ENCODE measurements at places on chromosomes 5 and 9.

DNA sequence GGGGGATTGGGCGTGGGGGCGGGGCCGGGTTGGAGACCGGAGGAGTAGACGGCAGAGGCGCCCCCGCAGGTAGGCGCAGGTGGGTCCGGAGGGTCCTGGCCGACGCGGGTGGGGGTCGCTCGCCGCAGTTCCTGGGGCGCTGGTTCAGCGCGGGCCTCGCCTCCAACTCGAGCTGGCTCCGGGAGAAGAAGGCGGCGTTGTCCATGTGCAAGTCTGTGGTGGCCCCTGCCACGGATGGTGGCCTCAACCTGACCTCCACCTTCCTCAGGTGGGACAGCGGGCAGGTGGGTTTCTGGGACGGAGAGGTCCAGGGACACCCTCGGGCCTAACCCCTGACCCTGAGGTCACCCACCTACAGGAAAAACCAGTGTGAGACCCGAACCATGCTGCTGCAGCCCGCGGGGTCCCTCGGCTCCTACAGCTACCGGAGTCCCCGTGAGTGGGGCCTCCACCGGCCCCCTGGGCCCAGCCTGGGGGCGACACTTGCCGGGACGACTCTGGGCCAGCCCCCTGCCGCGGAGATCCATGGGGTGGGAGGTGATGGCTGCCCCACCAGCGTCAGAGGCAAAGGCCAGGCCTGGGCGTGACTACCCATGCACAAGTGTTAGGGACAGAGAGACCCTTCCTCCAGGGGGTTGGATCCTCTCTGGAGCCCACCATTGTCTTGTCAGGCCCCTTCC lies 1.7 kb downstream of the PTGDS start:
- DNase-seq, result no peak

DNA sequence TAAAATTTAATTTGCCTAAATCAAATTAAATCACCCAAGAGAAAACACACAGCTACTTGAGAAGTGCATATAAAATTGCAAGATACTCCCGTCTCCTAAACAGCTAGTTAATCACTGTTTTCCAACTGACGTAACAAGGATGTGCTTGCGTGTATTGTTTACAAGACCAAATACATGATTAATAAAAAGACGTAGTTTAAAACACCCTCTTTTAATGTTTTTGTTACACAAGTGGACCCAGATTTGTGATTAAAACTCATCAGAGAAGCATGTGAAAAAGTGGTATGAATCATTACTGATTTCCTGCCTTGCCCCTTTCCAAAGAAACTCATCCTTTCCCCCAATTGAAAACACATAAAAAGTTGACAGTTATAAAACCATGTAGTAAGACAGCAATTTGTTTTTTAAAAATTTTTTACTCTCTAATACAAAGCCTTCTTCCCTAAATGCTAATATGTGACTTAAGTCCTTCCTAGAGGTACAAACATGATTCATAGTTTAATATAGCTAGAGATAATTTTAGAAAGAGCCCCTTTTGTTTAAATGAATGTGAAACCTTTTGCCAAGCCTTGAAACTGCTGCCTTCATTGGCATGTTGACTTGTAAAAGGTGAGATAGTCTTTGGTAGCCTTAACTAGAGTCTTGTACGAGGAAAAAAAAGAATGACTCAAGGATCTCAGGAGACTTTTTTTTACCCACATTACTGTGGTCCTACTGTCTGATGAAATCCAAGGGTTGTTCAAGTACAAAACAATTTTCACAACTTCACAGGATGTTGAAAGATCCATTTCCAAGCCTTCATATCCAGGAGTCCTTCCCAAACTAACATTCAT lies 61.4 kb upstream of the FST start:
- no peak for DNase-seq

DNA sequence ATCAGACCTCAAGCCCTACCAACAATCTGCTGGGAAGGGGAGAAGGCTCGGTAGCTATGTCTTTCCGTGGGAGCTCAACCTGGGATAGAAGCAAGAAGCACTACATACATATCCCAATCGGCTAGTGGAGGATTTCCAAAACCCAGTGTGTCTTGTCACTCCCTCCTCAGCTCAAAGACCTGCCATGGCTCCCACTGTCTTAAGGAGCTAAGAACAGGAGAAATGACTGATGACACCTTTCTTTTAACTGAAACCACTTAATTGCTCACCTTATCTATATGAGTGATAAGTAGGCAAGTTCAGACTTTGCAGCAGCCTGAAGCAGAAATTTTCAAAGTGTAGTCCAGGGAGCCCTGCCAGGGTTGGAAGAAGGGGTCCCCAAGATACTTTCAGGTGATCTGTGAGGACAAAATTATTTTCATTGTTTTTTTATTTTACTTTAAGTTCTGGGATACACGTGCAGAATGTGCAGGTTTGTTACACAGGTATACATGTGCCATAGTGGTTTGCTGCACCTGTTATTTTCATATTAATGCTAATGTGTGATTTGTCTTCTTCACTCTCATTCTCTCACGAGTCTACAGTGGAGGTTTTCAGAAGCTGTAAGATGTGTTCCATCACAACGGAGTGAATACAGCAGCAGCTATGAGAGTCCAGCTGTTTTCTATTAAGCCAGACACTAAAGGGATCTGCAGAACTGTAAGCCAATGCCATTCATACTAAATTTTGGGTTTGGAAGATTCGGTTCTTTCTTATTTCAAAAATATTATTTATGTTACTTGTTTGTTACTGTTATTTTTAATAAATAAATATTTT lies 41.4 kb downstream of the PAX5 start:
- DNase-seq, result no peak

DNA sequence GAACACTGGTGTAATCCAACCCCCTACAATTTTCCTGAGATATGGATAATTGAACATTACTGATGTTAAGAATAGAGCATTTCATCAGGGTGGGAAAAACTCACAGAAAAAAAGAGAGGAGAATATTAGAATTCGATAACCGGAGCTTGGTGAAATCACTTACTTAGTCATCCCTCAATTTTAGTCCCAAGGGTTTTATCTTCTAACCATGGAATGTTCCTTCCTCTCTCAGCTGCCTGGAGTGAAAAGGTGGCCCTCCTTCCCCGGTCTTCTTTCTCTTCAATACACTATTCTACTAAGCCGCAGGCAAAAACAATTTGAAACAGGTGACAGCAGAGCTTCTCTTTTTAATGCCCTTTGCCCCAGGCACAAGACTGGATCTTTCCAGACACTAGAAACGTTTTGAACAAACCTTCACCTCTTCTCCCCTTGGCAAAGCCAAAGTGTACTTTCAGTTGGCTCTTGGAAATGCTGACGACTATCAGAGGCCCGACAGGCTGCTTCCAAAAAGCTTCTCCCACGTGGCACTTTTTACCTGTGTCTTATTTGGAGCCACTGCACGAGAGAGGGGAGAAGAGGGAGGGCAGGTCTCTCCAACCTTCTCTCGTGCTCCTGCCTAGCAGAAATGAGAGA lies 543.9 kb downstream of the TLE1 start:
- no peak for DNase-seq

DNA sequence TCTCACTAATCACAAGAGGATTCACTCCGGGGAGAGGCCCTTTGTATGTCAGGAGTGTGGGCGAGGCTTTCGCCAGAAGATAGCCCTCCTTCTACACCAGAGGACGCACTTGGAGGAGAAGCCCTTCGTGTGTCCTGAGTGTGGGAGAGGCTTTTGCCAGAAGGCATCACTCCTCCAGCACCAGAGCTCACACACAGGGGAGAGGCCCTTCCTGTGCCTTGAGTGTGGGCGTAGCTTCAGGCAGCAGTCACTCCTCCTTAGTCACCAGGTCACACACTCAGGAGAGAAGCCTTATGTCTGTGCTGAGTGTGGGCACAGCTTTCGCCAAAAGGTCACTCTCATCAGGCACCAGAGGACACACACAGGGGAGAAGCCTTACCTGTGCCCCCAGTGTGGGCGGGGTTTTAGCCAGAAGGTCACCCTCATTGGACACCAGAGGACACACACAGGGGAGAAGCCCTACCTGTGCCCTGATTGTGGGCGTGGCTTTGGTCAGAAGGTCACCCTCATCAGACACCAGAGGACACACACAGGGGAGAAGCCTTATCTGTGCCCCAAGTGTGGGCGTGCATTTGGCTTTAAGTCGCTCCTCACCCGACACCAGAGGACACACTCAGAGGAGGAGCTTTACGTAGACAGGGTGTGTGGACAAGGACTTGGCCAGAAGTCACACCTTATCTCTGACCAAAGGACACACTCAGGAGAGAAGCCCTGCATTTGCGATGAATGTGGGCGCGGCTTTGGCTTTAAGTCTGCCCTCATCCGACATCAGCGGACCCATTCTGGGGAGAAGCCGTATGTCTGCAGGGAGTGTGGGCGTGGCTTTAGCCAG lies 27.8 kb downstream of the NUTM2F start:
- no peak for DNase-seq

DNA sequence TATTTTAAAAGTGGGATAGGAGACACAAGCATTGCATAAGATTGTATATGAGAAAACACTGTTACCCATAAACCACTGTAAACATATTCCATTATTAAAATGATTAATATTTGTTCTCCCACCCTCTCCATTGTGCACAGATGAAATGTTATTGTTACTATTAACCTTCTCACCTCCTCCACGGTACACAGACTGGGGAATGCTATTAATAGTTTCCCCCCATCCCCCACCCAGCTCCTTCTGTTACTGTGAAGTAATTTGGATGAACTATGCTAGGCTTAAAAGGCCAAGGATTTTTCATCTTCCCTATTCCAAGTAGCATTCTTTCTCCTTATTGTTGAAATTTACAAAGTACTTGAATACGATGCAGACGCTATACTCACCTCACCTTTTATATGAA lies 91.4 kb downstream of the JAKMIP2 start:
- no peak for DNase-seq

GRCh38 chr5:60526336-60526875 lies 173.6 kb downstream of the DEPDC1B start:
- no peak for DNase-seq

DNA sequence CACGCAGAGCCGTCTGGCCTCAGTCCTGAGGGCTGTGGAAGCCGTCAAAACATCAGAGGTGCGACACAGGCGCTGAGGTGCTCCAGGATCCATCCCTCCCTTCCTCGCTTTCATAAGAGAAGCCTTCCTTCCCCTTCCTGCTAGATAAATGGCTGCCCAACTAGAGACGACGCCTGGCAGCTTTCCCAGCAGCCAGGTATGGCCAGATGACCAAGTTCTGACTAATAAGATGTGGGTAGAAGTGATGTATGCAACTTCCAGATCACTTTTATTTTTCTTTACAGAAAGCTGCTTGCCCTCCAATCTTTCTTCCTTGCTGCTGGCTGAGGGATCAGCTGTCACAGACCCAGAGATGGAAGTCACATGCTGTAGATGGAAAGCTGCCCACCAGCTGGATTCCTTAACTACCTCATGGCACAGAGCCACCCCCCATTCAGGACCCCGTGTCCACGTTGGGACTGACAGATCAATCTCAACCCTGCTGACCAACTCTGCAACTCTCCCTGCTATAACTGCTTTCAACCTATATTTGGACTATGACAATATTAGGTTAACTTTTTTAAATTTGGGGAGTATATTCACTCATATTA lies 8.8 kb downstream of the MAPK9 start:
- no peak for DNase-seq

DNA sequence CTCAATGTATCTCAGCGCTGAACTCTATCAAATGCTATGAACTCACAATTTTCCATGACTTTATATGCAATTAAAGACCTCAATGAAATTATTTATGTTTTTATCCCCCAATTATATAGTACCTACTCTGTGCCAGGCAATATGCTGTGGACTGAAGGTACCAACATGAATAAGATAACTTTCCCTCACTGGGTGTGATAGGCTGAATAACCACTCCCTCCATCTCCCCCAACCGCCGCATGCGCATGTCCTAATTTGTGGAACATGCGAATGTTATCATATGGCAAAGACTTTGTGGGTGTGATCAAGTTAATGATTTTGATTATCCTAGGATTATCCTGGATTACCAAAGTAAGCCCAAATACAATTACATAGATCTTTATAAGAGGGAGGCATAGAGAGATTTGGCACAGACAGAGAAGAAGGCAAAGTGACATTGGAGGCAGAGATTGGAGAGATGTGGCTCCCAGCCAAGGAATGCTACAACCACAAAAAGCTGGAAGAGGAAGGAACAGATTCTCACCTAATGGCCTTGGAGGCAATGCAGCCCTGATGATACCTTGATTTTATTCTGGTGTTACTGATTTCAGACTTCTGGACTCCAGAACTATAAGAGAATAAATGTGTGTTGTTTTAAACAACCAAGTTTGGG lies 149.1 kb upstream of the VCAN start:
- no peak for DNase-seq

DNA sequence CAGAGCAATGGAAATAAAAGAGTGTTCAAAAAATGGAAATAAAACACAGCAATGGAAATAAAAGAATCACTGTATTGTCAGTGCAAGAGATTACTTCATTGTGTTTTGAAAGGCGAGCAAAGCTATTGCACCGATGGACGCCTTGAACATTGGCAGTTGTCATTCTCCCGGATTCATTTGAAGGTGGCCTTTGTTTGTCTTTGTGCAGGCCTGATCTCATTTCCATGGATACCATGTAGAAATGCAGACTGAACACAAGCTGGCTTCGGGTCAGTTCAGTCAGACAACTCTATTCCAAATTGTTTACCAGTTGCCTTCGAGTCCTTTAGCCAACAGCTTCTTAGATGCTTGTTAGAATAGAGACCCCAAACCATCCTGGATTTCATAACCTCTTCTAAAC lies 8.3 kb downstream of the ITGA2 start:
- DNase-seq, result no peak

DNA sequence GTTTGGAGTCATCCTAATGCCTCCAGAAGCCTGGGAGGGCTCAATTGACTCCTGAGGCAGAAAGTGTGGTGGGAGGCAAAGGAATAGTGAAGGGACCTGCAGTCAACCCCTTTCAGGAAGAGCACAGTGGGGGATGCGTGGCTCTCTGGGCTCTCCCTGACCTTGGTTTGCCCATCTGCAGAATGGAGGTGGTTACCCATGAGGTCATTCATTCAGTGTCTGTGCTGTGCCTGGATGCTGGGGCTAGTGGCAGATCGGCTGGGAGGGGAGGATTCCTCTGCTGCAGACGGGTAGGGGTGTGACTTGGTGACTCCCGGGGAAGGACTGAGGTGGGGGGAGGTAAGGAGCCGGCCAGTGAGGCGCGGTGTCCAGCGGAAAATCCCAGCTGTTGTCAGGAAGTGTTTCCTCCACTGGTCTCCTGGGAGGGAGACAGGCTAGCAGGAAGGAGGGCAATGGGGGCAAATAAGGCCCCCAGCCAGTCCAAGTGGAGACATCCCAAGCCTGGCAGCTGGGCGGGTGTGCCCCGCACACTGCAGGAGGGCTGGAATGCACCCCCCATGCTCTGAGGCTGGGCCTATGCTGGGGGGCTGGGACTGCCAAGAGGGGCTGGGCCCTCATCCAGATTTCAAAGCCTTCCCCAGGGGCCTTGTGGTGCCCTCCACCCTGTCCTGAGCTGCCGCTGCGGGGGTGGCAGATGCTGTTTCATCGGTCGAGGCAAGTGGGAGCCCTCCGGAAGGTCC lies 10.9 kb downstream of the CXXC5 start:
- DNase-seq, result no peak

- DNase-seq, result no peak
Observed at GRCh38 chr5:180804129-180804618, 1.6 kb upstream of the MGAT1 start.

All from aorta (tissue), 5 donors.